ENCODE measurements at places on chromosomes 6 and 20.

DNA sequence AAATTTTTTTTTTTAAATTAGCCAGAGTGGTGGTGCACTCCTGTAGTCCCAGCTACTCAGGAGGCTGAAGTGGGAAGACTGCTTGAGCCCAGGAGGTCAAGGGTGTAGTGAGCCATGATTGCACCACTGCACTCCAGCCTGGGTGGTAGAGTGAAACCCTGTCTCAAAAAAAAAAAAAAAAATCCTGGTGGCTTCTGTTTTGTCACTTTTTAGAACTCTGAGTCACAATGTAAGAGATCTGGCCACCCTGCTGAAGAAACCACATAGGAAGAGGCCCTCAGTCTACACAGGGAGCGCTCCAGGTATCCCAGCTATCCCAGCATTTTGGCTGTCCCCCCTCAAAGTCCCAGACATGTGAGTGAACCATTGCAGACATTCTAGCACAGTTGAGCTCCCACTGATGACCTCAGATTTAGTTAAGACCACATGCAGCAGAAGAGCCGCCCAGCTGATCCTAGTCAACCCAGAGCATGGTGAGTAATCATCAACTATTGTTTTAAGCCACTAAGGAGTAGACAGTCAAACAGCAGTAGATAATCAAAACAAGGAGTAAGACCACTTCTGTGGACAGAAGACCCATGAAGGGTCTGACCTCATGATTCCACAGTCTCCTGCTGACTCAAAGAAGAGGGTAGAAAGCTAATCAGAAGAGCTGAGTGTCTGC lies 12.7 kb upstream of the ARFGEF2 start:
- DNase-seq, result no peak

- peak; percentile 13 for DNase-seq
Measured at GRCh38 chr6:143478479-143479062, 28.0 kb downstream of the PEX3 start.

GRCh38 chr6:9401960-9402359 lies 966.6 kb upstream of the SLC35B3 start:
- DNase-seq, result no peak

- DNase-seq, result peak; percentile 65
Measured at GRCh38 chr6:139030228-139030963, 1.9 kb downstream of the ABRACL start.

- no peak for DNase-seq
Measured at GRCh38 chr6:136077834-136078576, 172.1 kb downstream of the MTFR2 start.

DNA sequence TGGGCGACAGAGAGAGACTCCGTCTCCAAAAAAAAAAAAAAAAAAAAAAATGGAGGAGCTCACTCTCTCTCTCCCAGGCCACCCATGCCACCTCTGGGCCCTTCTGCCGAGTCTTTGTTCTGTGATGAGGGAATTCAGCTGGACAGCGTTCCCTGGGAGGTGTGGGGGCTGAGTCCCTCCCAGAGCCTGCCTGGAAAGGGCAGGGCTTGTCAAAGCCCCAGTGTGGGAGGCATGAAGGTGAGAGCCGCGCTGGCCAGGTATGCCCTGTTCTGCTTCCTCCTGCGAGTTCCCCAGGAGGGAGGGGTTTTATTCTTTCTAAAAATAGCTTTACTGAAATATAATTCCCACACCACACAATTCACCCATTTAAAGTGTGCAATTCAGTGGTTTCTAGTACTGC lies 69.6 kb downstream of the TMEM242 start:
- no peak for DNase-seq

DNA sequence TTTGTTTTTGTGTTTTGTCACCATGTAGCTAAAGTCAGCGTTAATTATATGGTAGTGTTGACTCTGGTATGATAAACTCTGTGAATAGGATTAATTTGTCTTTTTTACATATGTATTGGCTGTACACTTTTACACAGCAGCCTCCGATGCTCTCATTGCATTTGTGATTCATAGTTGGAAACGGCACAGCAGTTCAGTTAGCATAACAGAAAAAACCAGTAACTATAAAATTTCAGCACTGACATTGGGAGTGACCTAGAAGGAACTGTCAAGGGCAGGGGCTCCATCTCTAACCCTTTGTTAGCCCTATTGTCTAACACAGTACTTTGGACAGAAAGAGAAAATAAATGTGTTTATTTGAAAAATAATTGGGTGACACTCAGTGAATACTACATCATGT lies 5.6 kb upstream of the BEND6 start:
- no peak for DNase-seq

DNA sequence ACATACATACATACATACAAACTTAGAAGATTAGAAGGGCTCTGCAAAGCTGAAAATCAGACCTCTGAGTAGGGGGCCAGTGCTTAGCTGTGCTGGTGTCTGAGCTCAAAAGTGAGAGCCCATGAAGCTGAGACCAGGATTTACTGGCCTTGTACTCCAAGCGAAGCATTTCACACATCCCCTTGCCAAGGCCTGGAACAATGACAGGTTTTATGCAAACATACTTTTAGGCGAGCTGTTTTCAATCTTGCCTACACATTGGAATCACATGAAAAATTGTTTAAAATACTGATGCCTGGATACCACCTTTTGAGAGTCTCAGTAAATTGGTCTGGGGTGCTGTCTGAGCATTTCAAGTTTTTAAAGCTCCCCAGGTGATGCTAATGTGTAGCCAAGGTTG lies 80.9 kb upstream of the SRSF6 start:
- no peak for DNase-seq

- DNase-seq, result peak; percentile 52
Measured at GRCh38 chr20:50478162-50478990, 31.8 kb upstream of the PTPN1 start.

DNA sequence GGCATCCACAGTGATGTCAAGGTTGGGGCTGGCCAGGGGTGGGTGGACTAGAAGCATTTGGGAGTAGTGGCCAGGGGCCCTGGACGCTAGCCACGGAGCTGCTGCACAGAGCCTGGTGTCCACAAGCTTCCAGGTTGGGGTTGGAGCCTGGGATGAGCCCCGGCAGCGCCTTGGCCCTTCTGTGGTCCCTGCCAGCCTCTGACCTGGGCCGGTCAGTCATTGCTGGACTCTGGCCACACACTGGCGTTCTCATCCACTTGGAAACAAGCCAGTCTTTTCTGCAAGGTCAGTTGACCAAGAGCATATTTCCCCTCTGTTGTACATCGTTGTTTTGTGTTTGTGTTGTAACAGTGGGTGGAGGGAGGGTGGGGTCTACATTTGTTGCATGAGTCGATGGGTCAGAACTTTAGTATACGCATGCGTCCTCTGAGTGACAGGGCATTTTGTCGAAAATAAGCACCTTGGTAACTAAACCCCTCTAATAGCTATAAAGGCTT lies 8.4 kb downstream of the PSMA7 start:
- no peak for DNase-seq

- DNase-seq, result no peak
Measured at GRCh38 chr6:132060591-132060990, 109.4 kb upstream of the CCN2 start.

GRCh38 chr6:124443541-124443940 lies 518.7 kb upstream of the RNF217 start:
- DNase-seq, result no peak

- no peak for DNase-seq
Measured at GRCh38 chr6:109446072-109446471, 5.5 kb downstream of the SMPD2 start.

GRCh38 chr6:102717737-102718456 lies 1324.4 kb downstream of the GRIK2 start:
- no peak for DNase-seq

DNA sequence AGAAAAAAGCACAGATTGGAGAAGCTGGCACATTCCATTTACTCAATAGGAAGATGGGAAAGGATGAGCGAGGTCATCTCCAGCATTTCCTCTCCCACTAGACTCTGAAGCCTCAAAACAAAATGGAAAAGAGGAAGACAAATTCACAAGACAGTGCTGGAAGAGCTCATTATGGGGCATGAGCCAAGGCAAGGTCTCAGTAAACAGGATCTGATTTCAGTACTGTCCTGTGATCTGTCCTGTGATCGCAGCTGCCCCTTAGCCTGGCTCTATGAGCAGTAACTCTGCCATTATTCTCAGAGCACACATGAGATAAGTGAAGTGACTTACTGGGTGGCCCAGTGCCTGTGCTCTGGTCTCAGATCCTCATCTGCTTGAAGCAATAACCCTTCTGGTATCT lies 68.1 kb upstream of the SLC4A11 start:
- no peak for DNase-seq

DNA sequence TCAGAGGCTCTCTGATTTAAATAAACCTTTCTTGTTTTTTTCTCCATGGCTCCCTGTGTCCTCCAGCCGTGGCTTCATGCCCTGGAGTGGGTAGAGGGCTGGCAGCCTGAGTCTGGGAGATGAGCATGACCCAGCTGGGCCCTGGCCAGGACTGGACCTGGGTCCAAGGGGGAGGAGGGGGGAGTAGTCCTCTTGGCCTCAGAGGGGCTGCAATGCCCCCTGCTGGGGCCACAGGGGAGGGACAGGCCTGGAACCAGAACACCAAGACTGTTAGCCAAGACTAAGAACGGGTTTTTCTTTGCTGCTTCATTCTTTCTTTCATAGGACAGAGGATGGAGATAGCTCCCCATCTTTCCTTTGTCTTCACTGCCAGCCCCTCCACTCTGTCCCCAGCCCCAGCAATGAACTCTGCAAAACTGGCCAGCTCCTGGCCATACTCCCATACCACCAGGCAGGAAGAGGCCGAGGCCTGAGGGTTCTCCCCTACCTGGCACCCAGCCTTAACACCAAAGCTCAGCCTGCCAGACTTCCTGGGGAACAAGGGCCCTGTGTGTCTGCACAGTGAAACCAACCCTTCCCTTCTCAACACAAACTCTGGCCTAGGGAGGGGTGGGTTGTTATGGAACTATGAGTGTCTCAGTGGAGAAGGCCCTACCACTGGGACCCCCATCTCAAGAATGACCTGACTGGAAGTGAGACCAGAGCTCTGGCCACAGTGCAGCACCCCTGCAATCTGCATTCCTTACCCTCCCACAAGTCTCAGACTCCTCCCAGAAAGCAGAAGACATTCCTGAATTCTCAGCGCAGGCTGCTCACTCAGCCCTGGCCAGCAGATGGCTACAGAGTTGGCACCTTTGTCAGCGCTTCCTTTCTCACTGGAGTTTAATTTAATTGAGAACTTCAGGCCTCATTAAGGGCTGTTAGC lies 11.0 kb downstream of the SLC29A1 start:
- DNase-seq, result peak; percentile 74

DNA sequence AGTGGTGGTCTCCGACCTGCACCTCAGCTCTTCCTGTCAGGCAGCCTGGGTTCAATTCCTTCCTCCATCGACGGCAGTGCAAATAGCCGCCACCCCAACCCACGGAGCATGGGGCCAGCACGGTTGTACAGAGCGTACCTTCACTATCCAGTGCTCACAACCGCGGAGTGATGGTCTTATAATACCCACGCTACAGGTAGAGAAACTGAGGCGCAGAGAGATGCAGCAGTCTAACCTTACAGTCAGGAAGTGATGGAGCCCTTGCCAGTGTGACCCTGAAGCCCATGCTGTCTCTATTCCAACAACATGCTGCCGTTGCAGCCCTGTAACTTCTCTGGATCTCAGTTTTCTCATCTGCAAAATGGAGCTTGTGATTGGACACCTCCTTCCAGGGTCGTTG lies 11.0 kb downstream of the SCRT2 start:
- DNase-seq, result no peak

- no peak for DNase-seq
Measured at GRCh38 chr6:76885861-76886301, 577.4 kb downstream of the HTR1B start.

DNA sequence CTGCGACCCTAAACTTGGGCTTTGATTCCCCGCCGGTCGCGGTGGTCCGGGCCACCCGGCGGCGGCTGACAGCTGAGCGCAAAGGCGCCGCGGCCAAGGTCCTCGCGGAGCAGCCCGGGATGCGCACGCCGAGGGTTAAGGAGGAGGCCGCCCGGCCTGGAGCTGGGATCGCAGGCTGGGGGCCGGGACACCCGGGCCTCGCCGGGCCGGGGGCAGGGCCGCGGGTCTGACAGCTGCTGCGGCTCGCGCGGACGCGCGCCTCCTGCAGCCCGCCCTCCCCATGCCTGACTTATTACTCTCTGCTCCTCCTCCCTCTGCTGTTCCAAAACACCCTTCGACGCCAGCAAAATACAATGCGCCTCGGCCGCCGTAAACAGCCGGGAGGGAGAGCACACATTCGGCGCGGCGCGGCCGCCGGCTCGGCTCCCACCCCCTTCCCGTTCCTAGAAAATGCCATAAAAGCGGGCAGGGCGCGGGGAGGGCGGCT lies 746 bp downstream of the BACH2 start:
- peak; percentile 63 for DNase-seq

GRCh38 chr6:168032005-168032760 lies 34.7 kb downstream of the KIF25 start:
- DNase-seq, result no peak

- no peak for DNase-seq
Measured at GRCh38 chr20:25090492-25091429, 8.8 kb upstream of the VSX1 start.

- no peak for DNase-seq
Measured at GRCh38 chr6:136153707-136154375, 96.3 kb downstream of the MTFR2 start.

- no peak for DNase-seq
Measured at GRCh38 chr6:153172815-153173214, 41.7 kb upstream of the RGS17 start.

DNA sequence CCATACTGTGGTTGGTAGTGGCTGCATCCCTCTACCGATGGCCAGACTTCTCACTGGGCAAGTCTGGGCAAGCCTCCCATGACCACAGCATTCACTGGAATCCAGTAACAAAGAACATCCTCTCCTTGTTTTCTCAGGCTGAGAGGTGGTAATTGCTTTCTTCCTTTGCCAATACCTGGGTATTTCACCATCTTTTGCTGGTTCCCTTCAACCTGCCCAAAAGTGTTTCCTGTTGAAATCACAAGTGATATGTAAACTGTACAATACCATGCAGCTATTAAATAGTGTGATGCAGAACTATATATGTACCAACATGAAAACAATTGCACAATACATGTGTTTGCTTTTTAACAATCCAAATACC lies at the start of gene PTCHD4:
Gene PTCHD4 (minus strand): TSS at position 55 of the 364 bp plus-strand sequence. CDS start 42,240 bp downstream, outside the sequence.
- no peak for DNase-seq

DNA sequence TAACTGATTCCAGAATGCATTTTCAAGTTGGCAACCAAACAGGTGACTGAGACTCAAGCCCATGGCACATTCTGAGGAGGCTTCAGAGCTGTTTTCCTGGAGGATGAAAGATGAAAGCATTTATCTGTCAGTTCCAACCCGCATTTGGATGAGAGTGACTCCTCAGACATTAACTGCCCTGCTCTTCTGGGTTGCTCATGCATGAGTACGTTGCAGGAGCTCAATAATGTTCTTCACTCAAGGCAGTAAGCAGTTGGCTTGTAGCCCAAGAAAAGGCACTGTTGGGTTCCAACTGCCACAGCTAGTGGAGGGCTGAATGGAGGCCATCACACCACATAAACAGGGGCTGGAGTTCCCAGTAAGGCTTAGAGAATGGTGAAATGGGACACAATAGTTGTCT lies 155.3 kb downstream of the FUT9 start:
- no peak for DNase-seq

- DNase-seq, result no peak
Measured at GRCh38 chr20:16752901-16753300, 4.7 kb downstream of the OTOR start.

- DNase-seq, result no peak
Measured at GRCh38 chr20:32069711-32070110, 17.7 kb downstream of the HCK start.

- no peak for DNase-seq
Measured at GRCh38 chr6:42417641-42418112, 34.0 kb downstream of the TRERF1 start.

GRCh38 chr6:46128476-46128875 lies 1.3 kb upstream of the ENPP4 start:
- DNase-seq, result peak; percentile 21
